ENCODE measurements at places on chromosomes 12 and 14.

DNA sequence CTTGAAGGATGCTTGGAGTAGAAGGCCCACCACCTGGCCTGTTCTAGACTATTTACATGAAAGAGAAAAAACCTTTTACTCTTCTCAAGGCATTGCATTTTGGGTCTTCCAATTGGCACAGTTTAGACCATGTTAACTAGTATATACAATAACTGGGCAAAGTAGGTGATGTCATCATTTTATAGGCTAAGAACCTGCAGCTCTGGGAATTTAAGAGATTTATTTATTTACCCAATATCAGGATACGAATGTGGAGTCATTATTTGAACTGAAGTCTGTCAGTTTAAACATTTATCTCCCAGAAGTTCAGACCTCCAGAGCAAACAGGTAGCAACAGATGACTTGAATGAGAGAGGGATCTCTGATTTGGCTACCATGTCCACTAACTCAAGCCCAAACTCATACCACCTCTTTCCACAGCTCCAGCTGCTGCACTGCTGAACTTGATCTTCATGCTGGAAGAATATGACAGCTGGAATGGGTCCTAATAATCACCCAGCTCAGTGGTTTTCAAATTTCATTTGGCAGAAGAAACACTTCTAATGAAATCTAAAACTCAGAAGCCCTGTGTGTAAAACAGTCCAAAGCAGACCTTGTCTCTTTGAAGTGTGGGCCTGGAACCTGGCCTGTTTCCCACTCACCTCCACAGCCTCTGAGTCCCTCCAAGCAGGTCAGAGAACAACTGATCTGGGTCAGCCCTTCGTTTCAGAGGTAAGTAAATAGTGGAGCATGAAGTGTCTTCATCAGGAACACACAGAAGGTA, 179.2 kb downstream of the EMP1 start:
- DNase-seq = no peak

DNA sequence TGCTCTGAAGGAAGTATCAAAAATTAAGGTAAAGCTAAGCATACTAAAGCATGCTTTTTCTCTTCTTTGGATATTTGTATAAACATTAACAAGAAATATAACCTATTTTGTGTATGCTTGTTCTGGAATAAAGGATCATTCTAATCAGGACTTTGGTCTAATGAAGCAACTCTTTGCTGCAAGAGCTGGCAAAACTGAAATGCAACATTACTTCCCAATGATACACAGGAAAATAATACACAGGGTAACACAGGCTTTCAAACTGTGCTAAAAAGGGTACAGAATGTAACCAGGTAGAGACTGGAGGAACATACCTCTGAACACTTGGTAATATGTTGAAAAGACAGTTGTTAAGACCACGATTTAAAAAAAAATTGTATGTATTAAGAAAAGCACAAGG, 222.5 kb upstream of the DIO2 start:
- no peak for DNase-seq

GRCh38 chr12:26750531-26751175, 82.3 kb downstream of the ITPR2 start:
- no peak for DNase-seq

DNA sequence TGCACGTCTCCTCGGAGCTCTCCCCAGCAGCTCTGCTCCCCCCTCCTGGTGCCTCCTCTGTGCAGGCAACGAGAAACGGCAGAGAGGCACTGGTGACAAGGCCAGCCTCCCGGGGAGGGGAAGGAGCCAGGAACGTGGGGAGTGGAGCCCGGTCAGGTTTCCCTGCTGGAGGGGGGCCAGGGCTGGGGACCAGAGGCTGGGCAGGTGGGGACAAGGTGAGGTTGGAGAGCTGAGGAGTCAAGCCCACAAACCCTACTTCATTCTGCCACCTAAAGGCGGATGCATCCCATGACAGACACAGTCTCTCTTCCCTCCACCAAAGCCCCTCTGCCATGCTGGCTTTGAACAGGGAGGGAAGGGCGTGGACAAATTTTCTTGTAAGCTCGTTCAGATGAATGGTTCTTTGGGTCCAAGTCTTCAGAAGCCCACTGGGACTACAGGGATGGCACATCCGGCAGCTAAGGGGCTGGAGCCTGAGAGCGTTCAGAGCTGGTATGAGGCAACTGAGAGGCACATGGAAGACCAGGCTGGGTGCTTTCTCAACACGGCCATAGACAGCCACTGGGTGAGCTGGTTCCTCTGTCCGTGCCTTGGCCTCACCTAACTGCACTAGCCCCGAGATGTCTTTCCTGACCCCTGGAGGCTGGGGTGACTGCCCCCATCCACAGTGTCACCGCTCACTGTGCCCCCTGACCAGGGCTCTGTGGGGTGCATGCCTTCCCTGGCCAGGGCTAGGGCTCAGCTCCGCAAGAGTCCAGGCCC, 105.9 kb downstream of the RBM19 start:
- no peak for DNase-seq

- DNase-seq = peak; percentile 6
Observed at GRCh38 chr12:63298386-63298930, 147.5 kb upstream of the AVPR1A start.

GRCh38 chr14:72810201-72810600, 83.7 kb downstream of the DPF3 start:
- no peak for DNase-seq

GRCh38 chr12:131911851-131912477, 17.1 kb upstream of the PUS1 start:
- no peak for DNase-seq

- no peak for DNase-seq
Observed at GRCh38 chr14:98919434-98919833, 352.6 kb downstream of the BCL11B start.

GRCh38 chr14:54148251-54148650, 191.6 kb upstream of the BMP4 start:
- peak; percentile 15 for DNase-seq

GRCh38 chr12:40312982-40313576, 88.3 kb downstream of the LRRK2 start:
- peak; percentile 23 for DNase-seq

DNA sequence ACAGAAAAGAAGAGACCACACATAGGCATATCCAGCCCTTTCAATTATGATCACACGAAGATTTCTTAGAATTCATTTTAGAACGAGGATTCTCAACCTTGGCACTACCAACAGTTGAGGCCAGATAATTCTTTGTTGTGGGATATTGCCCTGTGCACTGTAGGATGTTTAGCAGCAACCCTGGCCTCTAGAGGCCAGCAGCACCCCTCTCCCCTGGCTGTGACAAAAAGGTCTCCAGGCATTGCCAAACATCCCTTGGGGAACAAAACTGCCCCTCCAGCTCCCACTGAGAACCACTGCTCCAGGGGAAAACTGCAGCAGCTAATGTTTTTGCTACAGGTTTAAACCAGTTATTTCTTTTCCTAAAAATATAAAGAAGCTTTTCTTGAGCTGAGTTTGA, 7.1 kb downstream of the NT5DC3 start:
- DNase-seq = no peak

DNA sequence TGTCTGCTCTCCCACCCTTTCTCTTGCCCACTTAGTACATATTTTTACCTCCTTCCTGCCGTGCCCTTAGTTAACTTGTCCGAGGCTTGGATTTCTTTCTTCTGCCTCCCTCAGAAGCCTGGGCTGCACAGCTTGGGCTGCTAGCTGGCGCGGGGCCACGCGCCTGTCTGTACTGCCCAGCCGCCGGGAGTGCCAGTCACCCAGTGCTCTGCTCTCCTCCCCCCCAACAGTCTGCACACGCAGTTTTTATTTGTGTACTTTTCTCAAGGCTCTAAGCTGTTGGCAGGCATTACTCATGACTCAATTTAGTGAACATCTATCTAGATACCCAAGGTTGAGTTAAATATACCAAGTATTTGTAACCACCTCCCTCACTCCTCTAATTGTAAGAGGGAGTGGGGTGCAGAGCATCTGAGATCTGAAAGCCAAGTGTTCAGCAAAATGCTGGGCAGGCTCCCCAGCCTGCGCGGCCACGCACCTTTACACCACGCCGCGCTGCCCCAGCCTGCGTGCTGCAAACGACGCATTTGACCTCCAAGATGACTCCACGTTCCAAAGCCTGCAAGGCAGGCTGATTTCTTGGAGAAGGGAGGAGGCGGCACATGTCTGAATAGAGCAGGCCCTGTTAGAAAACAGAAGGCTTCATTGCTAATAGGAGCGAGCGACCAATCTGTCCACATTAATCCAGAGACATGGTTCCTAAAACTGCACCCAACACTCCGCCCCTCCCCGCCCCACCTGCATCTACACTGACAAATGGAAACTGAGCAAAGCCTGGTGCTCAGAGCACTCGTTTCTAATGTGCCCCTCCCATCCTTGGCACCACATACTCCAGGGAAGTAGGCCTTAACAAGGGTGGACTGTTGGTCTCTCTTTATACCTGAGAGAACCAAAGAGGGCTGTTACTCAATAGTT, 18.2 kb upstream of the CACNA2D4 start:
- peak; percentile 38 for DNase-seq

DNA sequence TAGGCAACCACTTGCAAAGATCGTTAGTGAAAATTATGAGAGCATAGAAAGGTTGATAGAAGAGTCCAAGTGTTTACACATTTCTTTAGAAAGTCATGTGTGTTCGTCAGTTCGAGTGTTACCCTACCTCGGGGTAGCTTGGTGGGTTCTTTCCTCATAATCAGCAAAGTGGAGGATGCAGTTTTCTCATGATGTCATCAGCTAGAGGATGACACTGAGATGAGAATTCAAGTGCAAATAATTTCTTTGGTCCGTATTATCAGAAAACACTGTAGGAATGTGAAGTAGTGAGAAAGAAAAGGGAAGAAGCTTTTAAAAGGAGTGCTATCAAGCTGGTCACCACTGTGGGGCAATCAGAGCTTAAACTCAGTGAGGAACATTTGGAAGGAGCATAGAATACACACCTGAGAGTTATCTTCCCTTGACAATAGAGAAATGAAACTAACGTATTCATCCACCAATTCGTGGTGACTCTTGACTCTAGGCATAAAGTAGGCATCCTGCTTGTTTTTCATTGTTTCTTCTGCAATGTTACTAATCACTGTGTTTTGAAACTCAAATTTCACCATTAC, 1340.9 kb upstream of the TMEM132C start:
- DNase-seq = no peak

GRCh38 chr14:93648440-93649168, 139.7 kb downstream of the PRIMA1 start:
- no peak for DNase-seq

DNA sequence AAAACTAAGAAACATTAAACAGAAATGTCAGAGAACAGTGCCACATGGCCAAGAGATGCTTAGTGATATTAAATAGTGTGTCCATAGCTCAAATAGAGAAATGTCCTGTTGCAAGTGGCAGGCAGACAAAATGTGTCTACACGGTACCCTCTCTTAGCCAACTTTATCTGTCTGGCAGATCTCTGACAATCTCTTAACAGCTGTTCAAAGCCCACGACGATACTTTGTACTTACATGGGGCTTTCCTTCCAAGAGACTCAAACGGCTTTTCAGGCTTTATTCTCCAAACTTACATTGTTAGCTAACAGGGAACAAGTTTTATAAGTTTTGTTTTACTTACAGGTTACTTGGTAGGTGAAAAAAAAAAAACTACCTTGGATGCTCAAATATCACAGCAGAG, 45.6 kb downstream of the ARMH4 start:
- no peak for DNase-seq

DNA sequence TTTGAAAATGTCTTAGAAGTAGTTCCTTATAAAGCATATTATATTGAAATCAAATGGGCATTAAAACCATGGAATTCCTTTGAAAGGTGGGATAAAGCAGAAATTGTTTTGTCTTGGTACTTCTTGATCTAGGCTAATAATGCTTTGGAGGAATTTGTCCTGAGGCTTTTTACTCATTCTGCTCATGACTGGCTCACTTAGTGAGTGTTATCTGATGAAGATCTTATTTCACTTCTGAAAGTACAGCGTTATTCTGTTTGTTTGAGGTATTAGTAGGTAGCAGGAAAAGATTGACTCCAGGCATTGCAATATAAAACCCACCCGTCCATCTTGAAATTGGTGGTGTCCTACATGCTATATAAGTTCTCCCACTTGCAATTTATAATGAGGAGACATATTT, 5.5 kb downstream of the C12orf71 start:
- DNase-seq = no peak
